GM13976 (cell line): ENCODE measurements at places on chromosomes 13 and 19.

- DNase-seq = no peak
Observed at GRCh38 chr13:33746867-33747266, 71.1 kb upstream of the RFC3 start.

- no peak for DNase-seq
Observed at GRCh38 chr13:21230516-21230915, 54.1 kb downstream of the MRPL57 start.

DNA sequence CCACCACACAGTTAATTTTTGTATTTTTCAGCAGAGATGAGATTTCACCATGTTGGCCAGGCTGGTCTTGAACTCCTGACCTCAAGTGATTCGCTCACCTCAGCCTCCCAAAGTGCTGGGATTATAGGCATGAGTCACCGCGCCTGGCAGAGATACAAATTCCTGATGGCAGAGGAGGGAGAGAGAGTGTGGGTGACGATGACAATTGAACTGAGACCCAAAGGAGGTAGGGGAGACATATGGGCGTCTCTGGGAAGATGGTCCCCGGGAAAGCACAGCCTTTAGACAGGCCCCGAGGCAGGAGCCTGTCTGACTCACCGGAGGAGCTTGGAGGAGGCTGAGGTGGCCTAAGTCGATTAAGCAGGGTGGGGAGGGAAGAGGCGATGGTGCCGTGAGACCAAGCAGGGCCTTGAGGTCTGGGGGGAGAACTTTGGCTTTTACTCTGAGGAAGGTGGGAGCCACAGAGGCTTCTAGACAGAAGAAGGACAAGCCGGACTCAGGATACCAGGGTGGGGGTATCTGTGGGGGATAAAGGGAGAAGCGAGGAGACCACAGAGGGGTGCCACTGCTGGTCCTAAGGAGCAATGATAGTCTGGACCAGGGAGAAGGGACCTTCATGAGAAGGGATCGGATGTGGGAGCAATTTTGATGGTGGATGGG, 38.2 kb downstream of the ARRDC2 start:
- no peak for DNase-seq

DNA sequence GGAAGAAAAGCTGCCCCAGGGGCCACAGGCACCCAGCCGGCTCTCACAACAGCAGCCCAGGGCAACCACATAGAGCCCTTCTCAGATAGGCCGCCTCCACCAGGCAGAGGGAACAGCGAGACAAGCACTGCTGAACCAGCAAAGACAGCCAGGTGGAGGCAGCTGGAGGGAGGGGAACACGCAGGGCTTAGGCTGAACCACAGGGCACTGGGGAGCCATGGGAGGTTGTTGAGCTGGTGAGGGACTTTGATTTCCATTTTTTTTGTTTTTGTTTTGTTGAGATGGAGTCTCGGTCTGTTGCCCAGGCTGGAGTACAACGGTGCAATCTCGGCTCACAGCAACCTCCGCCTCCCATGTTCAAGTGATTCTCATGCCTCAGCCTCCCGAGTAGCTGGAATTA, 3.5 kb downstream of the GAMT start:
- DNase-seq = no peak

DNA sequence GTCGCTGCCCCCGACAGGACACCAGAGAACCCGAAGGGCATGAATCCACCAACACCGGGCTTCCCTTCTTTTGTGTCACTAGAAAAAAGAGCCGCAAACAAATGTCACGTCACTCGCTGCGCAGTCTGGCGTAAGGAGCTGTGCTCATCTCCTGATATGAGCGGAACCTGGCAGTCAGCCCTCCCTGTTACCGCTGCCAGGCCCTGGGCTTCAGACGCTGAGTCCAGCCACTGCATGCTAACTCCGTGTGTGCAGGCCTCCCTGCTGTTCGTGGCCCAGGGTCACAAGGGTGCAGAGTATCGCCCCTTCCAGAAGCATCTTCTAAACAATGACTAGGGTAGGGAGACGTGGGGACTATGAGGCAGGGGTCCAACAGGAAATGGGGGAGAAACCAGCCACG, 71.3 kb downstream of the SLC7A1 start:
- no peak for DNase-seq

DNA sequence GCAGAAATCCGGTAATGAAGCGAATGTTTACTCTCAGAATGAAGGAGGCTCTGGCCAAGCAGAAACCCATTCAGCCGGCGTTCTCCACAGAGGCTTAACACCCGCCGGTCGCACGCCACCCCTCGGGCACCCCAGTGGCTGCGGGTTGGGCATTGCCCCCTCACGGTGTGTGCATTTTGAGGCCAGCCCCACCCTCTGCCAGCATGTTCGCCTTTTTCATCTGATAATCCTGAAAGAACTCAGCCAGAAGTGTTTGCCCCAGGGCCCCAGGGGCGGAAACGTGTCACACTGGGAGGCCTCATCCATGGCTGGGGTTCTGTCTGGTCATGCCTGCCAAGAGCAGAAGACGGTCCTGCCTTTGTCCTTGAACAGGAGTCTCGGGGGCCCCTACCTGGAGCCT, 34.2 kb downstream of the COMP start:
- DNase-seq = no peak

- no peak for DNase-seq
Observed at GRCh38 chr13:50794226-50794625, 49.3 kb downstream of the DLEU7 start.

GRCh38 chr13:50955241-50955640, 45.6 kb downstream of the RNASEH2B start:
- no peak for DNase-seq

GRCh38 chr13:71879129-71879535, 12.1 kb upstream of the DACH1 start:
- peak; percentile 29 for DNase-seq

- no peak for DNase-seq
Observed at GRCh38 chr13:104011505-104012241, 945.5 kb upstream of the SLC10A2 start.

- no peak for DNase-seq
Observed at GRCh38 chr13:106213028-106213757, 322.3 kb downstream of the EFNB2 start.

- no peak for DNase-seq
Observed at GRCh38 chr13:25882466-25883357, 169.1 kb downstream of the SHISA2 start.

GRCh38 chr13:44732503-44733098, 156.5 kb upstream of the TSC22D1 start:
- no peak for DNase-seq

DNA sequence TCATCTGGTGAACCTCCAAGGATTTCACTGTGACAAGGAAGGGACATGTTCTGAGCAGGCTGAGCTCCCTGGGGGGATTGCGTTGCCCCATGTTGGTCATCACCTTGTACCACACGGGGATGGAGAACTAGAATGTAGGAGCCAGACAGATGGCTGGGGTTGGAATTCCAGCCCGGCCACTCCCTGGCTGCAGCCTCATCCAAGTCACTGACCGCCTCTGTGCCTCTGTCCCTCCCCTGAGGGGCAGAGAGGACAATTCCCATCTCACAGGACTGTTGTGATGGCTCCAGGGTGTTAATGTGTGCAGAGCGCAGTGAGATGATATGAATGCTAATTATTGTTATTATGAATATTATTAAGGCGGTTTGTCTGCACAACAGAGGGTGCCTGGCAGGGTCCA, 24.1 kb downstream of the ADGRL1 start:
- DNase-seq = no peak

DNA sequence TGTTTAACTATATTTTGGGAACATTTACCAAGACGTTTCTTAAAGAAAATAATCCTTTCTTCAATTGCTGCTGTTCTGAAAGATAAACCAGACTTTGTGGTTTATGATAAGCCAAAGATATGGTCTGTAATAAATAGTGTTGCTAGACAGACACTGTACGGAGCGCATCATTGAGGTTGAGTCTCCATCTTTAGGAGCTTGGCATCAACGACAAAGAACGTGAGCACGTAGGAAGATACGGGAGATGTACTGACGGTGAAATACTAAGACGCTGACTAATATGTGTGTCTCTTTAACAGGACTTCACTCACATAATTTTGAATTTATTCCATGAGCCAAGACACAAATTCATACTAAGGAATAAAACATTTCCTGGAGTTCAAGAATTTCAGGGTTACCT, 16.2 kb downstream of the TEX29 start:
- DNase-seq = no peak

GRCh38 chr19:45217193-45217956, 27.8 kb downstream of the EXOC3L2 start:
- DNase-seq = no peak

GRCh38 chr13:27283906-27284493, 13.4 kb downstream of the RASL11A start:
- DNase-seq = no peak

DNA sequence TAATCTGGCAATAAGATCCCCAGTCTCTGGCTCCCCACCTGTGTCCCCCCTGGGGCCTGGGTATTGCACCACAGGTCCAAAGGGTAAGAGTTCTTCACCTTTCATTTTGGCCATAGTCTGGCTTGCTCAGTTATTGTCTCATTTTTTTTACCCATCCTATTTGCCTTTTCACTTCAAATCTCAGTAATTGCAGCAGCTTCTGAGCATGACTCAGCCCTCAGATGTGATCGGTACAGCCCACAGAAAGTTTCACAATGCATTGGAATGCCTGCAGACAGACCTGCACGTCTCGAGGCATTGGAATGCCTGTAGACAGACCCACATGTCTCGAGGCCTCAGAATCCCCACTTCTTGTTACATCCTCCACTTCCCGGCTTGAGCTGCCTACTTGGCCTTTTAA, 173.6 kb downstream of the NUFIP1 start:
- peak; percentile 27 for DNase-seq

DNA sequence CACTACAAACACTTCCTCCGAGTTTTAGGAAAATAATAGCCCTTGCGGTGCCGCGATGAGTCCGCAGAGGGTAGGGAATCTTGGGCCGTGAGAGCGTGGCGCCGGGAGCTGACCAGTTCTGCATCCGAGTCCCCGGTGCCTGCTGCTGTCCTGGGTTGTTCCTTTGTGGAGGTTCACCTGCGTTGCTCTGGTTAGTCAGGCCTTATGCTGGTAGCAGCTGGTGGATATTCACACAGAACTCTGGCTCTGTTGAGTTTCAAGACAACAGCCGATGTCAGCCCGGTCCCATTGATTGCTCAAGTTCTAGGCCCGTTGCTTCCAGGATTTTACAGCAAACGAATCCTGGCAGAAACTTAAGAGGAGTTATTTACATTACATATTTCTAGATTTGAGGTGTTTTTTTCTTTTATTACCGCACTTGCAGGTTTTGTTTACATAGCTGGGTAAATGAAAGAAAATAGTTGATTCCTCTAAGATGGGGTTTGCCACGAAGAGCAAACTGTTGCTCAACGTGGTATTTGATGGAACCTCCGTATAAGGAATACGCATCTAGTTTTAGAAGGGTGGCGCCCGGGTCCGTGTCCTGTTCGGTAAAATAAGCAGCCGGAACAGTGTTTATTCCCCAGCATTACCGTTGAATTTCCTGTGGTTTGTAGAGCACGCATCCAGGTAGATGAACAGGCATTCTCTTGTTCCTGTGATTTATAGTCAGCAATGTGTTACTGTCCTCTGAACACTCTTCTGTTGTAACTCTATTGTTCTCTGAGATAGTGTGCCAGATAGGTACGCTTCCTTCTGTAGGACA, 1.3 kb downstream of the CLDN10 start:
- peak; percentile 22 for DNase-seq

DNA sequence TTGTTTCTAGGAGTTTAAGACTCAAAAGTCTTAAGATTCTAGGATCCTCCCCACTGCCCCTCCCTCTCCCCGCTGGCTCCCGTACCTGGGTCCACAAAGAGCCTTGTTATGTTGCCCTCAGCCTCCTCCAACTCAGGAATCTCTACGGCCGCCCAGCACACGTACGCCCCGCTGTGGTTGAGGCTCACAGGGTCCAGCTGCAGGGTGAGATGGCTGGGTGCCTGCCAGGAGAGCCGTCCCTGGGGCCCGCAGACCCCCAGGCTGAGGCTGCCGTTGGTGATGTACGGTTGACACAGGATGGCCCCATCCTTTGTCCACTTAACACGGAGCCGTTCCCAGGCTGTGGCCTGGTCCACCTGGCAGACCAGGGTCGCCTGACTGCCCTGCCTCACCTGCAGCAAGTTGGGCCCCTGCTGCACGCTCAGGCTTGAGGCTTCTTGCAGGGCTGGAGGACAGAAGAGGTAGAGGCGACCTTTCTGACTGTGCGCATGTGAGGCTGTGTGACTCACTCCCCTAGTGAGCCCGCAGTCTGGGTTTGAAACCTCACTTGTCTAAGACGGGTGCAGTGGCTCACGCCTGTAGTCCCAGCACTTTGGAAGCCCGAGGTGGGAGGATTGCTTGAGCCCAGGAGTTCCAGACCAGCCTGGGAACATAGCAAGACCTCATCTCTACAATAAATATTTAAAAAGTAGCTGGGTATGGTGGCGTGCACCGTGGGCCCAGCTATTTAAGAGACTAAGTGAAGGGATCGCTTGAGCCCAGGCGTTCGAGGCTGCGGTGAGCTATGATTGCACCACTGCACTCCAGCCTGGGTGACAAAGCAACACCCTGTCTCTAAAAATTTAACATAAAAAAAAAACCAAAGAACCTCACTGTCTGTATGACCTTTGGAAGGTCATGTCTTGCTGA, 4.0 kb downstream of the TMIGD2 start:
- DNase-seq = no peak

DNA sequence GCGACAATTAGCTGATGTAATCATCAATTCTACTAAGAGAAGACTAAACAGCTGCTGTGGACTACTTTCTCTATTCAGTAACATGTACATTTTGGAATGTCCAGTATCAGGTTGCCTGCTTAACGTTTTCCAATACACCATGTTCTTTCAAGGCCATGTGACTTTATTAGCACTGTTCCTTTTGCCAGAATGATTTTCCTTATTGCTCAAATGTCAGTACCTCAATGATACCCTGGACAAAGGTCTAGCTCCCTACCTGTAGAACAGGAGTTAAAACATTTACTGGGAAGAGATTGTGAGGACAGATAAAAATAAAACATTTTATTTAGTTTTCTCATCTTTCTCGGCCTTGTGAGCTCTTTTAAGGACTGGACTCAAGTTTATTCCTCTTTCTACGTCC, 3.8 kb upstream of the RBM26 start:
- DNase-seq = no peak

- no peak for DNase-seq
Observed at GRCh38 chr13:59236309-59236919, 927.3 kb downstream of the DIAPH3 start.

- DNase-seq = no peak
Observed at GRCh38 chr13:23740002-23740401, 149.2 kb downstream of the MIPEP start.

GRCh38 chr19:12695514-12695913, 917 bp downstream of the FBXW9 start:
- no peak for DNase-seq

DNA sequence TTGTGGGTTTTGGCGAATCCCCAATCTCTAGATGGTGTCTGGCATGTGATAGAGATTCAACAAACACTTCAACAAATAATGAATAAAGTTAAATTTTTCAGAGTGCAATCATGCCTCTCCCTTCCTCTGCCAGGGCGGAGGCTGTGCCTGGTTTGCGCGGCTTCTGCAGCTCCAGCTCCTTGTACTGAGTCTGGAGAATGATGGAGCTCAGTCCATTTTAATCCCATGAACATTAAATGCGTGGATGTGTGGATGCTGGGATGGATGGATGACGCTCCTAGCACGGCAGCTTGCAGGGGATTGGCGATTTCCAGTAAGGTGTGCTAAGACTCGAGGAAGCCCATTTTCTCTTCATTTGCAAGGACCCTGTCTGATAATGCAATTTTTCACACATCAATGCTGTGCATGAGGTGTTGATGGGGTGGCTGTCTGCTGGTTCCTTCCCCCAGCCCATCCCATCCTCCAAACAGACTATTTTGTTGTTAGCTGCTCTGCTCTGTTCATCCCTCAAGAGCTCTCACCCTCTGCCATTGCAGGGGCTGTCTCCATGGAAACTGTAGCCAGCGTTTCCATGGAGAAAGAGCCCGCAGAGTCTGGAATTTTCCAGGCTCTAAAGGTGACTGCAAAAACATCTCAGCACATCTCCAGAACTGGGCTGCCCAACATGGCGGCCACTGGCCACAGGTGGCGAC, 92.6 kb upstream of the PEG3 start:
- DNase-seq = no peak
